Stimulated activated CD8-positive, alpha-beta memory T cell treated with anti-CD3 and anti-CD28 coated beads, Interleukin-2, amount 100 ng/mL, for 1 hour (primary cell): ENCODE measurements at places on chromosomes 7 and 10.

GRCh38 chr10:124962421-124962820, 20.5 kb downstream of the ZRANB1 start:
- no peak for DNase-seq

DNA sequence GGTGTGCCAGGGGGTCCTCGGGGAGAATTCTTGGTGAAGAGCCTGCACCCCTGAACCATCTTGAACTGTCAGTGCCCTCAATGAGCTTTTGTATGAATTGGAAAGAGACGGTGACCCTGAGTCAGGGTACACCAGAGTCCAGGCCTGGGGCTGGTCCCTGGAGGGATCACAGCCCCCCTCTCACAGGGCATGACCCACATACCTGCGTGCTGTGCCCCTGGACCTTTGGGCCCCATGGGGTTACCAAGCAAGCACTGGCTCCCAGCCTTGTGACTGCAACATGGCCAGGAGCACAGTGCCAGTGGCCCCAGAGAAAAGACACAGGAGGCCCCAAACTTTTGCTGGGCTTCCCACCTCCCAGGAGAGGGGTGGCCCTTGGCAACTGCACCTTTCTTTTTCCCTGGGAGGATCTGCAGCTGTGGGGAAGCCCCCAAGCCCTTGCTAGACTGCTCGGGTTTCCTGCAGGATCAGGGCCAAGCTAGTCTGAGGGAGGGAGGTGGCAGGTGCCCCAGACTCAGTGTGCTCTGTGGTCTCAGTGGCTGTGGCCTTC, 153.5 kb downstream of the ZNF248 start:
- DNase-seq = no peak

- DNase-seq = no peak
Measured at GRCh38 chr10:29970576-29970975, 88.8 kb downstream of the JCAD start.

DNA sequence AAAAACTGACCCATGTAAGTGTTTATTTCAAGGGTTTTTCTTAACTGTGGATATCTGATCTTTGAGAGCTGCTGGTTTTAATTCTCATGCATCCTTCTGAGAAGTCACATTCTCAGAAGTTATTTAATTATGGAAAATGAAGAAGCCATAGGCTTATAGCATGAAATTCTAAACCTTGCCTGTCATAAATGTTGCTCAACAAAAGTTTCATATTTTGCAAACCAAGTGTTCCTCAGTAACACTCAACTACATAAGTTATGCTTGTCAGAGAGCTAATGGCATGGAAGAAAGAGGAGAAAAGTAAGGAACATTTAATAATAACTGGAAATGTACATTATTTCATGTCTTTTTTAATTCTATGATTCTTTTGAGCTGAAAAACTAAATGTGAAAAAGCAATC, 78.6 kb upstream of the MPP7 start:
- DNase-seq = no peak

- no peak for DNase-seq
Measured at GRCh38 chr10:97687785-97688781, 1.0 kb upstream of the AVPI1 start.

GRCh38 chr10:132910901-132911785, 31.2 kb downstream of the CFAP46 start:
- no peak for DNase-seq

- no peak for DNase-seq
Measured at GRCh38 chr10:35004651-35005050, 85.5 kb downstream of the CUL2 start.

GRCh38 chr10:86282664-86283465, 83.7 kb downstream of the GRID1 start:
- DNase-seq = no peak

GRCh38 chr7:37249240-37249639, 199.4 kb downstream of the ELMO1 start:
- DNase-seq = no peak
